ENCODE measurements at places on chromosomes 12 and 14.
A peak's percentile ranks its signal among the peaks of the same experiment; 100 is the strongest.

DNA sequence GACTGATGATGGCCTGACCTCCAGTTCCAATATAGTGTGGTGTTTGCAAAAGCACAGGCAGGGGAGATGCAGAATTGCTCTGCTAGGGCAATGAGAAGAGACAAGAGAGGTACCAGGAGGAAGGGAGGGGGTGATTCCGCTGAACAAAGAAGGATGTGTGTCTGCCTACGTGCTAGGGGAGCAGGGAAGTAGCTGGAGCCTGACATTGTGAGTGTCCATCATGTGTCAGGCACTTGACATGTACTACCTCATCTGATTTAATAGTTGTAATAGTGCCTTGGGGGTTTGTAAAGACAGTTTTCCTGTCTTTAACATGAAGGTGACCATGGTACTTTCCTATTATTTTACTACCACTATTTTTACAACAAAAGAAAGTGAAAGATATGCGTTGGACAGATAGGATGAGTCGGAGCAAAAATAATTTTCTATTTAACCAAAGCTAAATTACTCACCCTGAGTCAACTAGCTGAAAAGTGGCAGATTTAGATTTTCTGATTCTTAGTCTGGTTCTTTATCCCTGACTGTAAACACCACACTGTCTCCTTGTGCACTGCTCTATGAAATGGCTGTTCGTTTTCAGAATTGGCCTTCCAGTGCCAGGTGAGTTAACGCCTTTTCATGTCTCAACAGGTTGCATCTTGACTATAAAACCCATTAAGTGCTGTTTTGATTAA is 33.7 kb upstream of the TEAD4 start:
- DNase-seq = no peak

DNA sequence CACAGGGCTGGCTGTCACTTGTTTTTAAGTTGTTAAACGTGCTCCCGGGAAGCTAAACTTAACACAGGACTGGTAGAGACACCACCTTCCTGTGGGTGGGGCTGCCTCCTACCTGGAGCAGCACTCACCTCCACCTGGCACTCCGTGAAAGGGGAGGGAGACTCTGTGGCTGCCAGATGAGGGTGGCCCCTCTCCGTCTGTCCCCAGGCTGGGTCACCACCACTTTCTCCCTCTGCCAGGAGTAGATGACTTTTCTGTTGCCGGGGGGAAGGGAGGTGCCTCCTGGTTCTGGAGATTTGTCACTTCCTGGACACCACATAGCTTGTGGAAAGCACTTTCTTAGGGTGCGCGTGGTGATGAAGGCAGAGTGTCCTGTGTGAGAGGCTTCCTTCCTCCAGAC is 81.3 kb downstream of the WDR20 start:
- no peak for DNase-seq

DNA sequence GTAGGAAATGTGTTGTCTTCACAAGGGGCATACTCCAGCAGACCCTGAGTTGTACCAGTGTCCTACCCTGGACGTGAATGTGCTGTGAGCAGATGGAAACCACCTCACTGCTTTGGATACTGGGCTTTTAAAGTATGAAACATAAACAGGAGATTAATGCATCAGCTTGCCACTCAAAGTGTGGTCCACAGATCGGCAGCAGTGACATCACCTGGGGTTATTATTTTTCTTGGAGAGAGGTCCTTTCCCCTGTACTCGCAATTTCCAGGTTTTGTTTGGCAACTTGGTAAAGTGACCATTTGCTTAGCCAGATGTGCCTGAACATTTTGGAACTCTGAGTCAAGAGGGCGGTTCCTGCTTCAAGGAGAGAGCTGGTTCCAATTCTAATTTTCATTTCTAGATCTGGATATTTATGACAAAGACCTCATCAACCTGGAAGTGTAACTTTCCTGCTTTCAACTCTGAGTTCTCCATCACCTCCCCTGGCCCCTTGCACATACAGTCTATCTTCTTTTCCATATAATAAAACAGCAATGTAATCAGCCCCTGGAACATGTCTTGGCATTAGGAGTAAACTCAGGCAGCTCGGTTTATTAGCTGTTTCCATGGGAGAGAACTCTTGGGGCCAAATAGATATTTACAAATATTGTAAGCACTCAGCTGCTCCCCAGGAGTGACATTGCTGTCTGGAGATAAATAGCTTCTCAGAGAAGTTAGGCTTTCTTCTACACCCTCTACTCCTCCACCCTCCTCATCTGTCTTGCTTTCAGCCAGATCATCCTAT is 237.0 kb upstream of the TBX3 start:
- DNase-seq = no peak

GRCh38 chr12:71627438-71628002 is 36.1 kb downstream of the ZFC3H1 start:
- DNase-seq = no peak

DNA sequence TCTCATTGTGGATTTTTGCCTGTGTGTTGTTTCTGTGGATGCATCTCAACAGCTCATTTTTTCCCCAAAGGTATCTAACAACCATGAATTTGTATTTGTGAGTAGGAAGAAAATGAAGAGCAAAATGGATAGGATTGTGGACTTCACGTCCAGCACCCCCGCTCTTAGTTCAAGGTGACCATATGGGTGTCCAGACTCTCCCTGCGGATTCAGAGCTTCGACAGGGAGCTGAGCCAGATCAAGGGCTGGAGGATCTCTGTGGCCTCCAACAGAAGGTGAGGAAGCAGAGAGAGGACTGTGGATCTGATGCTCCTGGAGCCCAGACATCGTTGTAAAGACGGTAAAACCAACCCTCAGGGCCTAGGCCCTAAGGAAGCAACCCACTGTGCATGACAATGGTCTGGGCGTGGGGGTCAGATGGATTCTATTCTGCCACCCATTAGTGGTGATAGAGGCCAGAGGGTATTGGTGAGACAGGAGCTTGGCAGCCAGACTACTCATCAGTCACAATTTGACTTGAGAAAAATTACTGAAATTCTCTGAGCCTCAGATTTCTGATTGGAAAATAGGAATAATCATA is 659.7 kb upstream of the TMEM132C start:
- no peak for DNase-seq

- no peak for DNase-seq
Observed at GRCh38 chr14:70931008-70931407, 23.7 kb downstream of the PCNX1 start.

DNA sequence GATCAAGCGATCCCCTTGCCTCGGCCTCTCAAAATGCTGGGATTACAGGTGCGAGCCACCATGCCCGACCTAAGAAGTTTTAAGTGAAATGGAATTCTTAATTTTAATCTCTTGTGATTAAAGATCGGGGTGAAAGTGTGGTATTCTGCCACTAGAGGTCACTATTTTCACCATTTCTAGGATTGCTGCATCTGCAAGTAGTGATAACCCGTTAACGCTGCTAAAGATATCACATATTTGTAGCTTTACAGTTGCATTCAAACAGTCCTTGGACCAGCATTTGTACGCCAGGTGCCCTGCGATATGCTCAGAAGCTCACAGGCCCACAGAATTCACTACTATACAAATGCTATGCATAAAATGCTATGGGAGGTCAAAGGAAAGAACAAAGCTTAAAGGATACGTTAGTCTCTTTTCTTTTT is 19.3 kb downstream of the CCDC62 start:
- DNase-seq = no peak

DNA sequence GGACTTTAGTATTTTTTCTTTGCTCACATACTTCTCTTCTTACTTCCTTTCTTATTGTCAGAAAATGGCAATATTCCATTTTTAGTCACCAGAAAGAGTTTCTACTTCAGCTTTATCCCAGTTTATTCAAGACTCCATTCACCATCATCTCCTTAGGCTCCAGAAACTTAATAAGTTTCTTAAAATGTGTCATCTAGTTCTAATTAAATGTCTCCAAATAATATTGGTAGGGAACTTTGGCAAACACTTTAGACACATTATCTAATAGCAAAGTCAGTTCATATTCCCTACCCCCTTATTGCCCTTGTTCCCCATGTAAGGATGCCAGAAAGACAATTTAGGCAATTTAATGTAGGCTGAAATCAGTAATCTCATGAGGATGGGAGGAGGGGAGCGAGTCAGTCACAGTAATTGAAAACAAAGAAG is 15.1 kb downstream of the EPYC start:
- DNase-seq = no peak

DNA sequence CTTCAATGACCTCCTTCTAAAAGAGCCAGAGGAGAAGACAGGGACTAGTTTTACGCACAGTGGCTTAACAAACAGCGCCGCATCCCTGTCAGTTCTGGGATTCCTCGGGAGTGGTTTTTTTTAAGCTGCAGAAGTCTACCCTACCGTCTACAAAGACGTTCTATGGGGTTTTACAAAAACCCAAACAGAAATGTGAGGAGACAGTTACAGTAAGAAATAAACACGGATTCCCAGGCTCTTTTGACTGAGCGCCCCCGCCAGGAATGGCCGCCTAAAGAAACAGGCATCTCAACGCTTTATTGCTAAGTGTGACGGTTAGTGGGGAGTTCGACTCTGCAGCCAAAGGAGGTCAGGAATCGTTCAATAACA is 484 bp downstream of the ALKBH1 start:
- DNase-seq = peak; percentile 13

DNA sequence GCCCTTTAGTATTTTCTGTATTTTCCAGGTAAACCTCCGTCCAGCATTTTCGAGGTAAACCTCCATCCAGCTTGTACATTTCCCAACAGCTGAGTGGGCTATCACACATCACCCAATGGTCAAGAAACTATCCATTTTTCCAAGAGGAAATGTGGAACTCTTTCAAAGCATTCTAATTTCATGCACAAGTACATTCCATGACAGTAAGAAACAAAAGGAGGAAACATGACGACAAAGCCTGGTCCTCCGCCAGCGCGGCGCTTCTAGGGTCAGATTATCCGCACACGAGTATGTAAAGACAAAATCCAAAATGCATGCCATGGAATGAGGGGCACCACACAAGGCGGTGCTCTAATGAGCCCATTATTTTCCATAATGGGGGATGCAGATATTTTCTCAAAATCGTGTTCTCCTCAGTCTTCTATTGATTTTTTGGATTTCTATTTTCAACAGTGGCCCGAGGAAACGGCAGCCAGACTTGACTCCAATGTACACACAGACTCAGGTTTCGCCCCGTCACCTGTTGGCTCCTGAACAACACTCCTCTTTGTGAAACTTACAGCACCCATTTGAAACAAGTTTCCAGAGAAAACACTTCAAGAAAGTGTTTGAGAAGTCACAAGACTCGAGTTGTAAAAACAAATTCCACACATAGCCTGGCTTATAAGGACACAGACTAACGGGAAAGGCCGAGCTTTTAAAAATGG is 107.4 kb downstream of the PRICKLE1 start:
- no peak for DNase-seq

DNA sequence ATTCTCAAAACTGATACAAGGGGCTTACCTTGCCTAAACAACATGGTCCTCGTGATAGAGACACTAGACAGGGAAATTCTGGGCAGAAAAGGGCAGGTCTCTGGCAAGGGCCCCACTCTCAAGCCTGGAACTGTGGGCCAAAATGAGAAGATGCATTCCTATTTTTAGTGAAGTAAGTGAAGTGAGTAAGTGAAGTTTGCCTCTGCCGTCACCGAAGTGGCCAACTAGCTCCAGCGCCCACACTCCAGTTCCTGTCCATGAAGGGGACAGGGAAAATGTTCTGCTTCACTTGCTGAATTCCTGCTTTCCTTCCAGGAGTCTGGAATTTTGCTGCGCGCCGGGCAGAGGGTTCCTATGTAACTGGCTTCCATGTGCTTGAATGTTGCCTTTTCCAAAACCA is 1035.6 kb upstream of the TMEM132C start:
- no peak for DNase-seq

DNA sequence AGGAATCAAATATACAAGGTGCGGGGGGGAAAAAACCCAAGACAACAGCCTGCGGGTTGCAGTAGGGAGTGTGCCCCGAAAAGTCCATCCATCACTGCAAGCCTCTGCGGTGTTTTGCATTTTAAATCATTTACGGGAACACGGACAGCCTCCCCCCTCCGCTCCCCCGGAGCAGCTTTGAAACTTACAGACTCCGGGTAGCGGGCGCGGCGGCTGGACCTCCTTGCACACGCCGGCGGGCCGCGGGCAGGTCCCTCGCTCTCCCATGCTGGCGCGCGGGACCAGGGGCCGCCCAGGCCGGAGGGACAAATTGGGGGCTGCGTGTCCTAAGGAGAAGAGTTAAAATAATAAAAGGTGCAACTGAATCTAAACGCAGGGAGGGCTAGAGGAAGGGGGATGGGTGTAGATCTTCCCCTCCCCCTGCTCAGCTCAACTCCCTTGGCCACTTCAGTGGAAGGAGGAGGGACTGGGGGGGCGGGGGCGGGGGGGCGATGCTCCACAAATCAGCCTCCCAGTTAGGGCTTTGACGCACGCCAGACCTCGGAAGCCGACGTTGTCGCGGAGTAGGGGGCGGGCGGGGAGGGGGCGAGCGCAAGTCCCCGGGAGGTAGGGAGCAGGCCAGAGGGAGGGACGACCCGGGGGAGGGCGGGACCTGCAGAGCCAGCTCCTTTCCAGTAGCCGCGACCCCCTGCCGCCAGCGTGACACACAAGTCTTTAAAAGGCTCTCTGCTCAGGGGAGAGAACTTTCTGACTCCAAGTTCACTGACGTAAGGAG is at the start of gene KCNJ8:
KCNJ8 (minus strand) TSS at position 349 of the 775 bp plus-strand sequence. CDS start 1,090 bp downstream, outside the sequence.
- DNase-seq = no peak

GRCh38 chr12:76348079-76348901 is at the start of gene BBS10:
TSS of gene BBS10 (minus strand) at chr12:76348415. CDS start at chr12:76348358, 57 bp downstream.
- DNase-seq = peak; percentile 62
